T-cell (primary cell): ENCODE measurements at places on chromosomes 3 and 15.

- DNase-seq = no peak
These were observed 7.0 kb downstream of the SCAPER start for GRCh38 chr15:76898102-76898501.

DNA sequence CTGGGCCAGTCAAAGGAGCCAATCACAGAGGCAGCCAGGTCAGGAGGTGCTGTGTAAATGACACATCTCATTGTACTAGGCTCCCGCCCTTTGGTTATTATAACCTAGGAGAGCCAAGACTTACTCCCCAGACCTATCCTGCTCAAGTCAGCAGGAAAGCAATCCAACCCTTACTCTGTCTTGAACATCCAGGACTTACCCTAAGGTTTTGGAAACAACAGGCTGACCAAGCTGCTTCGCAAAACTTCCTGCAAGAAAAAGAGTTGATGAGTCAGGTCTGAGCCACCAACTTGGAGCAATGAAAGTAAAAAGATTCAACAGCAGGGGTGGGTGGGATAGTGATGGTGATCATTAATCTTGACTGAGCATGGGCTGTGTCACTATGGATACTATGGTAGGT, 144.4 kb downstream of the MYLK start:
- no peak for DNase-seq

DNA sequence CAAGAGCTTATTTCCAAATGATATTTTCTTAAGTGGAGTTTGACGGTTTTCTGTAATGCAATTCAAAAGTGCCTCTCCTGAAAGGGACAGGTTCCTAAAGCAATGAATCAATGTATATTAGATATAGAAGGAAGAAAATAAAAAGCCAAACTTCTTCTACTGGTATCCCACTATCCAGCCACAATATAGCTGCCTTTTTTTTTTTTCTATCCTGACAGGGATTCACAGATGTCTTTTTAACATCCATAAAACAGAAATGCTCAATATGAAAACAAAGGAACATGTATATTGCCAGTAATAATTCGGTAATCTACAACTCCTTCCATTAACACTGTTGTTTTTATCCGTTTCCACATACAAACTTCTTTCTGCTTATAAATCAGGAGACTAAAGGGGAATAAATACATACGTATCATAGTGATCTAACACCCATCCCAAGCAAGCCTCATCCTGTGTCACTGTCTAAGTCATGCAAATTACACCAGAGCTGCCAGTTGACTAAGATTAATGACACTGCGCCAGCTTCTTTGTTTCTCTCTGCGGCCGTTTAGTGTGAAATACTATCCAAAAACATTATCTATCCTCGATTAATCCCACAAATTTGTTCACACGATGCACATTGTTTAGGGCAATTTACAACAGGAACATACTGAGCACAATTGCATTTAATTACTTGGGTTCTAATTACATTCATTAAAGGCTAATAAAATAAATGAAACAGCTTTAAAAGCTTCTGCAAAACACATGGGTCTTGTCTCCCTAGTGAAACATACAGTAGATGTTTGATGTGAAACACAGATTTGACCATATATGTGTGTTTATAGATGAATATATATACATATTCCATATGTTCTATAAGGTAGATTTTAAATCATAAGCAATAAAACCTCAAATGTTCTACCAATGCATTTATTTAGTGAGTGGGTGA, 51.9 kb upstream of the CDIN1 start:
- DNase-seq = no peak

- no peak for DNase-seq
These were observed 51.9 kb upstream of the GAP43 start for GRCh38 chr3:115571413-115571812.

GRCh38 chr3:33889394-33890039, 91.1 kb downstream of the PDCD6IP start:
- no peak for DNase-seq

DNA sequence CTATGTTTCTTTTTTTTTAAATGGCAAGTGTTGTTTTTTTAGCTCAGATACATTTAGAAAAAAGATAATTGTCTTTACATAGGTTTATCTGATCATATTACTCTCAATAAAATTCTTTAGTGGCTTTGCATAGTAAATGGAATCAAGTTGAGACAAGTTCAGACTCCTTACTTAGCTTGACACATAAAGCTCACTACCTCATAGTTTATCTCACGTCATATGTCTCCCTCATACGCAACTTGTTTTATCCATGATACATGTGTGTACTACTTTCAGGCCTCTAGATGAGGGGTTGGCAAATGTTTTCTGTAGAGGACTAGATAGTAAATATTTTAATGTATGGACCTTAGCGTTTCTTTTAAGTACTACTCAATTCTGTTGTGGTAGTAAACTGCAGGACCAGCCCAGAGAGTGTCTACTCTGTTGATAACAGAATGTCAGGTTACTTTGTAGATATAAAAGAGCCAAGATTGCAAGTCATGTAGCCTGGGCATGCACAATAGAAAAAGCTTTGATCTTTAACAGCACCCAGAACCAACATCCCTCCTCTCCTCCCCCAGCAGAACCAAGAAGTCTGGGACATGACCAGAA, 28.2 kb upstream of the MGA start:
- no peak for DNase-seq

DNA sequence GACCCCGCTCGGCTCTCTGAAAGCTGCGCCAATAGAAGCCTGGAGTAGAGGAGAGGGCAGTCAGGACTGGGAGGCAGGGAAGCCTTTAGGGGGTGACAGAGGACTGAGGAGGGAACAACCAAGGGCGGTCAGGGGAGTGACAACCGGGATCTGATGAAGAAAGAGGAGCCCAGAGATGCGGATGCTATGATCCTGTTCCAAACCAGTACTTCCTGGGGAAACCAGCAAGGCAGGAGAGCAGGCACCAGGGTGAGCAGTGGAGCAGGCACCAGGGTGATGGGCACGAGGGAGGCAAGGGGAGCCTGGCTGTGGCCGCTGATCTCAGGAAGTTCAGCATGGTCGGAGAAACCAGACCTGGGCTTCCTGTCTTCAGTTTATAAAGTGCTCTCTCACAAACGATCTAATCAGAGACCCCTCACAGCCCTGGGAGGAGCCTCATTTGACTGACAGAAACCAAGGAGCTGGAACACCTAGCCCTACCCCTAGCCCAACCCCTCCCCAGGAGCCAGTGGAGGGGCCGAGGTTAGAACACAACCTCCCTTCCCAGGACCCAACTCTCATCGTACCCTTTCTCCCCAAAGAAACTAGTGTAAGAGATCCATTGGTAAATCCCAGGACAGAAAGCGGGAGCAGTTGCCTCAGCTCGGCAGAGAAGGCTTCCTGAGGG, 34.9 kb downstream of the CCDC33 start:
- DNase-seq = no peak

DNA sequence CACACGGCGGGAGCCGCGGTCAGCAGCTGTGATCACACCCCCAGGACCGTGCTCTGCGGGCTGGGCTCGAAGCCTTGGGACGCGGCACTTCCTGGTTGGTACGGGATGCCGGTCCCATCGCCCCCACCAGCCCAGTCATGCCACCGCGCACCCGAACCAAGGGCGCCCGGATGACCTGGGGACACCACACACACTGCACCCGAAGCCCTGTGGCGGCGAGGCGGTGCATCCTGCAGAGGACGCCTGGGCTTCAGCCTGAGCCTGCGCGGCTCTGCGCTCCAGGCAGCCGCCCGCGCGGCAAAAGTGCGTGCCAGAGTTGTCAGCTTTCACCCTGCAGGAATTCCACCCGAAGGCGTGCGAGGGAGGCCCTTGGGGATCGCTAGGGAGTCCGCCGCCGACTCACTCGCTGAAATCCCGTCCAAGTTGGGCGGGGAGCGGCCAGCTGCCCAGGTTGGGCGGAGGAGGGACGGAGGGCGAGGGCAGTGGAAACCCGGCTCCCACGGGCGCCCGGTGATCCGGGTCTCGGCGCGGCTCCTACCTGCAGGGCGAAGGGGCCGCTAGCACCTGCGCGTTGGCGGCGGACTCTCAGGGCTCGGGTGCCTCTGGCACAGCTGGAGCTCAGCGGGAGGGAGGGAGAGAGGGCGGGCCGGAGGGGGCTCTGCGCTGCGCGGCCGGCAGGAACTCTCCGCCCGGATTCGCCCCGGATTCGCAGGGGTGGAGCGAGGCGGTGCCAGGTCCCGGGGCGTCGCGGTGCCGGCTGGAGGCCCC, at the start of gene PLD1:
PLD1 (minus strand) TSS at position 623 of the 768 bp plus-strand sequence. CDS start 72,432 bp downstream, outside the sequence.
- DNase-seq = peak; percentile 31

DNA sequence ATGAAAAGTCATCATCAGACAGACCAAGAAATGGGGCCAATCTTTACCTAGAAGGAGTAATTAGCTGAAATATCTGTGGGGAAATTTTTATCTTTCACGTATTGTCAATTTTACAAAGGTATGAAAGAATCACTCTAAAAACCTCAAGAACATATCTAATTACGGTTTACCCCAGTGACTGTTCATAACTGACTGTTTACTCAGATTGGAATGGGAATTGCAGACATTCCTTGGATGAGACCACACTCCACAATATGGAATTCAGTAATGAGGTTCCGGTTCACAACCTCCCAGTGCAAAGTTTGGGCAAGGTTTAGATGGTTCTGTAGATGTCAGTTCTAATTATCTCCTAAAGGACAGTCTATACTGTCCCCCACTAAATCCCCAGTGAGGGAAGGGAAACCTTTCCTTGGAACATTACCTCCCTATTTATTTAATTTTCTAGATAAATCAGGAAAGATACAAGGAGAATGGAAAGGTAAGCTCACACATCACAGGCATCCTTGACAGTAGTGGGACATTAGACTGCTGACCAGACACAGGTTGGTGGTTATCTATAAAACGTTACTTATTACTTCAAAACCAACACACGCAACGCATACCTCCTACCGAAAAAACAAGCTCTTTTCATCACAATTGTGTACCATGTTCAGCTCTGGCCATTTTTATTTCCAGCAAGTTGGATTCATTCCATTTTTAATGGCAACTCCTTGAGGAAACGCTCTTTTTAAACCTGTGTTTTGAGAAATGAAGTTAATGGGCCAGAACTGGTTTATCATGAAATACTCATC, 129.9 kb downstream of the RORA start:
- DNase-seq = no peak

DNA sequence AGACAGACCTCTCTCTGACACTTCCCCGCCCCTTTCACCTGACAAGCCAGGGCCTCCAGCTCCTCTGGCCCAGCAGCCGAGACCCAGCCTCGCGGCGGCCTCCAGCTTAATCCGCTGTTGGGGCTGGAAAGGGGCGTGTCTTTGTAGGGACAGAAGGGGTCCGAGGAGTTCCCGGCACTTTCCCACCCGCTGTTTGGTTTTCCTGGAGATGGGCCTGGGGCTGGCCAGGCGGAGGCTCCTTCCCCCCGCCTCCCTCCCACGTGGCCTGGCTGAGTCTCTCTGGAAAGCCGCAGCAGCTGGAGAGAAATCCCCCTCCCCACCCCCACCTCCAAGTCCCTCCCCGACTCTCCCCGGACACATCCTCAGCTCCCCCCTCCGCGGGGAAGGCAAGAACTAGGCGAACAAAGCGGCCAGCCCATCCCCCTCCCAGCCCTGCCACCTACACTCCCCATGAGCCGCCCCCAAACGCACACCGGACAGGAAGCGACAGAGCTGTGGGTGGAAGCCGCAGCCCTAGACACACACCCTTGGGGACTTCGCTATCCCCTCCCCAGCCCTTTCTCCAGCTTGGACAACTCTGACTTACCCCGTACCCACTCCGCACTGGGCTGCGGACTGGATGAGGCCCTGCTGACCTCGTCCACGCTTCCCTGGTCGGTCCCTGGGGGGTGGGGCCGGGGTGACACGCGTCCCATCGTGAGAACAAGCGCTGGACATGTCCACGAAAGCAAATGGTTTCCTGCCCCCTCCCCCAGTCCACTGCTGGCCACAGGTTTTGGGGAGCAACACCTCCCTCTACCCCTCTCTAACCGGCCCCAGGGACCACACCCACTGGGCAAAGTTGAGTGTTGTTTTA, 1.2 kb downstream of the IGDCC4 start:
- no peak for DNase-seq

DNA sequence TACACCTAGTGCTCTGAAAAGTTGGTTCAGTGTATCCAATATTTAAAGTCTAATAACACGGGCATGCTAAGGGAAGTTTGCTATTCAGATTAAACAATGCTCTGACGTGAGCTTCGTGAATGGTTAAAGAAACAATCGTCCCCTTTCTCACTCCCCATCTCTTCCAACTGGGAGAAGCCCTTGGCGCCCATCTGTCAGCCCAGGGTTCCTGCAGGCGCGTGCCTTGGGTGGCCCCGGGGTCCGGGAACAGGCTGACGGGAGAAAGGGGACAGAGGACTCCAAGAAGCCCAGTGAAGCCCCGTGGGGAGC, 413 bp downstream of the SEC22C start:
- DNase-seq = no peak

DNA sequence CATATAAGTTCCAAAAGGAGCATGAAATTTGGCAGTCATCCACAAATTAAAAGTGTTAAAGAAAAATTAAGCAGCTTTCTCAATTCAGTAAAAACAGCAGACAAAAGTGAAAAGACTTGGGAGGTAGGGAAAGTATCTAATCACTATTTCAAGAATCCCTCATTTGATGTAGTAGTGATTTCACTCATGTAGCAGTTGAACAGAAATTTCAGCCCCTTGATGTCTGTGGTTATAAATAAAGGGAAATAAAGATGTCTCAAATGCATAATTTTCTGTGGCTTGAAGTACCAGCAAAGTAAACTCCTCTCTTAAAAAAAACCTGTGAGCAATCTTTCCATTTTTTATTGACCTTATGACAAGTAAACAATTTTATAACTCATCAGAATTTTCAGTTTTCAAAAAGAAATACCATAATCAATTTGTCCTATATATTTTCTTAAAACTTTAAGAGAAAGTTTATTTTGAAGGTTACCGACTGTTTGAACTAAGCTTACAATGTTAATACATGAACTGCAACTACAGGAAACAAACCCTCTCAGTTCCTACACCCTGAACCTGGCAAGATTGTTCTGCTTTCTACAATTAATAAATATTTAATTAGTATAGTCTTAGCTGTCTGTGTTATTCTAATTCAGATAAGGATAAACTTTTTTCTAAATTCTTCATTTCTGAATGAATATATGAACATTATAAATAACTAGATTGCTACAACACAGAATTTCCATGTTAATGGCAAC, 94.2 kb downstream of the CBLB start:
- DNase-seq = no peak

GRCh38 chr3:42189736-42190135, 76.2 kb downstream of the CCK start:
- DNase-seq = no peak

DNA sequence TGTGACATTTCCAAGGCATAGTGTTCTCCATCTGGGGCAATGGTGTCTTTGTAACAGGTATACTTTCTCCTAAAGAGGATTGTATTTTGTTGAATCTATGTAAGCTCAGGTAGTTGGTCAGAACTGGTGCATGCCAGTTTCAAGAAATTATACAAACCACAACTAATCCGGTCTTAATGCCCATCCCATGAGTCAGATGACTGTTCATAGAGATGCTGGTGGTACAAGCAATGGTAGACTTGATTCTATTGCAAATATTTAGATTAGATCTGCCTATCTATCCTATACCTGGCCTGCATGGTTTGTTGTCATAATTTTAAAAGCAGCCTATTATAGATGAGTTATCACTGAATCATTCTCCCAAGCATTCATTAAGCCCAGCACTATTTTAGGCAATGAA, 43.5 kb downstream of the ATP13A5 start:
- DNase-seq = no peak

- peak; percentile 9 for DNase-seq
These were observed 190.4 kb upstream of the BCL6 start for GRCh38 chr3:187935623-187936156.
